ENCODE measurements at places on chromosomes 12 and 14.
A peak's percentile ranks its signal among the peaks of the same experiment; 100 is the strongest.

GRCh38 chr14:35932659-35933159, 106.6 kb downstream of the BRMS1L start:
- no peak for DNase-seq

- no peak for DNase-seq
Measured at GRCh38 chr12:80189241-80189640, 89.9 kb downstream of the OTOGL start.

DNA sequence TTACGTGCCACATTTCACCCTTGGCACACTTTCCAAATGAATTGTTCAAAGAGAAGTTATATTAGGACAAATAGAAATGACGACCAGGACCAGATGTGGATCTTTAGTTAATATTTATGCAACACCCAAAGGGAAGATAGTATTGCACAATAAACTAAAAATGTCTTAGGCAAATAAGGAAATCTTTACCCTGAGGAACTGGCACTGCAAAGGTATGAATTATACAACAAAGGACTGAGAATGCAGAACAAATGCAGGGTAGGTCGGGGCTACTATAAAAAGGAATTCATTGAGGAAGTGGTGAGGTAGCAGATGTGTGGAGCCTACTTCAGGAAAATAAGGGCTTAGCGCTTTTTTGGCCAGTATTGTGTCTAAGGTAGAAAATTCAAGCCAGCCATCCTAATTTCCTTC, 3.9 kb upstream of the TMTC2 start:
- DNase-seq = no peak

- DNase-seq = no peak
Measured at GRCh38 chr14:75579338-75579864, 981 bp downstream of the FLVCR2 start.

- no peak for DNase-seq
Measured at GRCh38 chr12:107127482-107128430, 34.4 kb upstream of the CRY1 start.

DNA sequence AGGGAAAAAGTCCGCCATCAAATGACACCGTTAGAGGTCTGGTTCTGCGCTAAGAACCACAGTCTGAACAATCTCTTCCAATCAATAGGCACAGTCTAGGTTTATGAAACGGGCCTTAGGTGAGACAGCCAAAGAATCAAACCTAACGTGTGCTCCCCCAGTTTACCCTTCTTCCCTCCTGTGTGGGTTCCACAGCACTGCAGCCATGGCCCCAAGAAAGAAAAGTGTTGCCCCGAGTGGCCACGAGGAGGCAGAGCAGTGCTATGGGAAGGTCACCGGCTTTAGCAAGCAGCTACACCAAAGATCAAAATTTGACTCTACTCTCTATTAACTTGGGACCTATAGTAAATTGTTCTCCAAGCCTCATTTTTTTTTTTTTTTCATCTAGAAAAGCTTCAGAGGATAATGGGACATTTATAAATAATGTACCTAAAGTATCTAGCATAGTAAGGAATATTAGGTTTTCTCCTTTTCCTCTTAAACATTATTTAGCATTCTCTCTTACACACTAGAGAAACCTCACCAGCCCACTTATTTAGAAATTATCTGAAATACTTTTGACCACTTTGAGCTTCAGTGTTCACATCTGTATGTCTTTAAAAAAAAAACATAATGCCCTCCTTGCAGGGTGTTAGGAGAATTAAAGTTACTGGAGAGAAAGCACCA, 70.2 kb upstream of the GPHB5 start:
- DNase-seq = peak; percentile 66

DNA sequence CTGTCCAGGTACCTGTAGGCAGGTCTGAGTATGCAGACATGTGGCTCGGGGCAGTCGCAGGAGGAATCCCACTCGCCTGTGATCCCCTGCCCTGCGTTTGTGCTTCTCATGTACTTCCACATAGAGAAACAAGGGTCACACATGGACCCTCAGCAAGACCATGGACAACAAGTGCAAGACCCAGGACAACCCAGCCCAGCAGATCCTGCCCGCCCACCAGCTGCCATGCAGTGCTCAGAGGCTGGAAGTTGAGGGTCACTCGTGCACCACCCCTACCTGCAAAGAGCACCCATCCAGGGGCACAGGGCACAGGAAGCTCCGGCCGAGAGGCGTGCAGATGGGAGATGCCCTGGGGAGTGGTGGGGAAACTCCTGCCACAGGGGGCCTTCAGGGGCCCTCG, 67.5 kb upstream of the C14orf180 start:
- no peak for DNase-seq

- DNase-seq = no peak
Measured at GRCh38 chr12:77324763-77325468, 259.5 kb upstream of the E2F7 start.

DNA sequence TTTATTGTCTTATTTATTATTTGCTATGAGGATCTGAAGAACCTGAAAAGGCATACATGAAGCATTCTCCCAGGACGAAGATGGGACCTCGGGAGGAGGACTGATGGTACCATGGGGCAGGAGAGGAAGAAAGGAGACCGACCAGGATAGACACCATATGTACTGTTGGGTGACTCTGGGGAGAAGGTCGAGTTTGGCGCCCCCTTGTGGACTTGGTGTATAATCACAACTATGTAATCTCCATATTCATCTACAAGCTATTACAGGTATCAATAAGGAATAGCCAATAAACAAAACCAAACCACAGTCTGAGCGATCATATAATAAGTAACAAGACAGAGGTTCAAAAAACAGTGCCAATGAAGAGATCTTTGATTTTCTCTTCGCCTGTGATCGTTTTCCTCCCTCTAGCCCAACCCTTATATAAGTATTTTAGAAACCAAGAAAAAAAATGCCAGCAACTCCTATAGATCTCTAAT, 139.1 kb downstream of the SPTSSA start:
- DNase-seq = peak; percentile 11

- DNase-seq = no peak
Measured at GRCh38 chr12:58204071-58204470, 262.7 kb downstream of the ATP23 start.

DNA sequence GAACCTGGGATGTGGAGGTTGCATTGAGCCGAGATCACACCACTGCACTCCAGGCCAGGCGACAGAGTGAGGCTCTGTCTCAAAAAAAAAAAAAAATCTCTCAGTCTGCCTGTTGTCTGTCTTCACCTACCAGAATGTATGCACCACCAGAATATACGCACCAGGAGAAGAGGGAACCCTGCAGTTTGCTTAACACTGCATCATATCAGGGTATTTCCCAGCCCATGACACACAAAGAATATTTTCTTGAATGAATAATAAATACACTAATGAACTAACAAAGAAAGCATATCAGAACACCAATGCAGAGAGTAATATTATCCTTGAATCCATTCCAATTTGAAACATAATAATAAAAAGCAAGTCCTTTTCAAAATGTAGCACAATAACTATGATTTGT, 44.2 kb upstream of the FOXN3 start:
- DNase-seq = no peak

DNA sequence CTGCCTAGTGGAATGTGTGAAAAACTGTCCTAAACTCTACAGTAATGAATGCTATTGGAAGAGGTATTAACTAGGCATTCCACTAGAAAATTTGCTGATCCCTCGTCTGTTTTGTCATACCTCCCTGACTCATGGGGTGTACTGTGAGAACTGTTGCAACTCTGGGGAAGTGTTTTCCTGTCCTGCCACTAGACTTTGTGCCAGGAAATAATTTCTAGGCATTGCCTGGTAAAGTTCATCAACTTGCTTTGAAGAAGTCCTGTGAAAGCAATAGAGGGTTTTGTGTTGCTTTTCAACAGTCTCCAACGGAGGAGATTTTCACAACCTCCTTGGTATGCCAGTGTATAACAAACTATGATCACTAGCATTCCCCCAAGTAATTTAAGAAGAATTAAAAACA, 139.9 kb downstream of the AKAP6 start:
- DNase-seq = no peak

- DNase-seq = no peak
Measured at GRCh38 chr12:109052097-109052413, 321 bp upstream of the USP30 start.

GRCh38 chr12:70584332-70584731, 52.9 kb downstream of the PTPRB start:
- DNase-seq = no peak

DNA sequence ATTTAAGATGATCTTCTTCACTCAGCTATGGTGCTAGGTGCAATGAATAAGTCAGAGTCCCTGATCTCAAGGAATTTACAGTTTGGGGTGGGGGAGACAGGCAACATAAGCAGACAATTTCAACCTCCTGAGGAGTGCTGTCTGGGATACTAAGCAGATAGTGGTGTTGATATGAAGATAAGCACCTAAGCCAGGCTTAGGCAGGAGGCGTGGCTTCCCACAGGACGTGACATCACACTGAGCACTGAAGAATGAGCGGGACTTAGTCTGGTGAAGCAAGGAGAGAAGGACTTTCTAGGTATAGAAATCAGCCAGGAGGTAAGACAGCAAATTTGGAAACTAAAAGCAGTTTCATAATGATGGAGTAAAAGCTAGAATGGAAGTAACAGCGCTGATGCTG, 6.8 kb downstream of the PRPH start:
- no peak for DNase-seq

GRCh38 chr14:31239741-31240140, 32.1 kb upstream of the HECTD1 start:
- DNase-seq = no peak

DNA sequence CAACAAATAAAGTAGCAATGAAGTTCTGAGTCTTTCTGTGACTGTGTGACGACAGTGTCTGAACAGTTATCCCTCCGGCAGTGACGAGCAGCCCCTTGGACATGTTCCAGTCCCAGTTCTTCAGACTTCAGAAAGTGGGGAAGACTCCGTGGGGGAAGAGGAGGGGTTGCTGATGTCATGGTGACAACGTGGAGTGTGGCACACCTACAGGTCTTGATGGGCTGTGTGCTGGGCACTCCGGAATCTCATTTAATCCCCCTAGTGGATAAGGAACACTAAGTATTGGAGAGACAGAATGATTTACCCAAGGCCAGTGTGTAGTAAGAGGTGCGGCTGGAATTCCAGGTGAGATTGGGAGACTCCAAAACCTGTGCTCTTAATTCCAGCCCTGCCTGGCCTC, 280.2 kb downstream of the CACNA1C start:
- no peak for DNase-seq
